ENCODE measurements at places on chromosomes 4 and X.

DNA sequence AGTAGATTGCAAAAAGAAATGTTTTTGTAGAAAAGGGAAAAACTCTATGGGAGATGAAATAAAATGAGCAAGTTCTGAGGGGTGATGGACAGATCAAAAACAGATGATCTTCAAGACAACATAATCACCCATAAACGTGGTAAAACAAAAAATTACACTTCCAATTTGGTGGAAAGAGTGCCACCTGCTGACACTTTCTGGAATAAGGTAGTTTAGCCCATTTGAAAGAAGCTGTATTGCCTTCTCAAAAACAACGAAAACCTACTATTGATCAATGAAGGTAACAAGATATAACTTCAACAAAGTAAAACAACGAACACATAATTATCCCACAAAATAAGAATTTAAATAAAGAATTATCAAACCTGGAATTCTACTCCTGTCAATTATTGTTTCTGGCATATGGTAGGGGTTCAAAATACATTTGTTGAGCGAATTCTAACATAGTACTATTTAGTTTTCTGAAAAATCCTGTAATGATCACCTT lies 2.5 kb downstream of the COQ2 start:
- DNase-seq, result peak; percentile 65

- peak; percentile 86 for DNase-seq
These were observed 63.9 kb upstream of the TRIM2 start for GRCh38 chr4:153140294-153140693.

DNA sequence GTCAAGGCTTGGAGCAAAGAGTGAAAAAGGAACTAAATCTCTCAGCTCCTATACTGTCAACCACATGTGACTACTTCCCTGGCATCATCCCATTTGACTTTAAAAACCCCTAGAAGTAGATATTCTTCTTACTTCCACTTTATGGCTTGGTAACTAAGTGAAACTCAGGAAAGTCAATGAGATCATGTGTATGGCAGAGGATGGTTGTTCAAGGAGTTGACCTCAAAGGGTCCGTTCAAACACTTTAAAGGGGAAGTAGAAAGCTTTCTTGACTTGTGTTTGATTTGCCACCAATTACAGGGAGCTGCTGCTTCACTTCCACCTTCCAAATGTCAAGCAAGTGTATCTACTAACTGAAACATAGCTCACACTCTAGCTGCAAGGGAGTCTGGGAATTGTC lies 187.2 kb downstream of the RAB28 start:
- no peak for DNase-seq

DNA sequence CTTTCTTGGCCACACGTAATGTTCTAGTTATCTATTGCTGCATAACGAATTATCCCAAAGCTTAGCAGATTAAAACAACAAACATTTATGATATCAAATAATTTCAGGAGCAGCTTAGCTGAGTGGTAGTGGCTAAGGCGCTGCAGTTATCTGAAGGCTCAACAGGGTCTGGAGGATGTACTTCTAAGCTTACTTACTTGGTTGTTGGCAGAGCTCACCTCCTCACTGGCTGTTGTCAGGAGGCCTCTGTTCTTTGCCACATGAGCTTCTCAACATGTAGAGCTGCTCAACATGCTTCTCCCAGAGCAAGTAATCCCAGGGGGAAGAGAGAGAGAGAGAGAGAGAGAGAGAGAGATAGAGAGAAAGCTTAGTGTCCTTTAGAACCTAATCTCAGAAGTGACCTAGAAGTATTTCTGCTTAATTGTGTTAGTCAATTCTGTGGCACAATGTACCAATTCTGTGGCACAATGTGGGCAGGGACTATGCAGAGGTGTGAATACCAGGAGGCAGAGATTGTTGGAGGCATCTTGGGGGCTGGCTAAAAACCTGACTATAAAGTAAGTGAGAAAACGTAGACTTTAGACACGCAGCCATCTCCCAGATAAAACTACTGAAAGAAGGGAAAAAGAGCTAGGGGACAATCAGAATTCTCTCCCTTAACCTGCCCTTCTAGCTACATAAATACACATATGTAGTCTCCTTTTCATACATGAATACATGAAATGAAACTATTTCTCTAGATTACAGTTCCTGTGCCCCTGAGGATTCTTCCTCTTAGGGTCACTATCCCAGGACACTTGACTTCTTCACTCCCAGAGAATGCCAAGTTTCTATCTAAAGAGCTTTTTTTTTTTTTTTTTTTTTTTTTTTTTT lies 40.2 kb downstream of the HOPX start:
- DNase-seq, result no peak

DNA sequence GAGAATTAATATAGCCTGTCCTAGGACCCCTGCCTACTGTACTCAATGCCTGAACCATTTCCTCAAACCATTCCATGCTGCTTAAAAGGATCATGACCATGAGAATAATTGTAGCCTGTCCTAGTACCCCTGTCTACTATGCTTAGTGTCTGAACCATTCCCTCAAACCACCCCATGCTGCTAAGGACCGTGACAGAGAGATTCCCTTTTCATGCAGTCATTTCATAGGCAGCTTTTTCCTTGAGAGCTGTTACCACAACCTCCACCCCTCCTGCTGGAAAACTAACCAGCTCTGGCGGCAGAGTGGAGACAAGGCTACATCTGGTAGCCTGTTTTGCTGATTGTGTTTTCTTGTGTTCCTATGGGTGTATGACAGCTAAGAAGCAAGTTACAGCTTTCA lies 174.9 kb upstream of the SMARCAD1 start:
- DNase-seq, result no peak

GRCh38 chrX:155867821-155868220 lies 13.3 kb upstream of the VAMP7 start:
- DNase-seq, result no peak

- DNase-seq, result no peak
These were observed 82.3 kb downstream of the ATG4A start for GRCh38 chrX:108173874-108174273.

DNA sequence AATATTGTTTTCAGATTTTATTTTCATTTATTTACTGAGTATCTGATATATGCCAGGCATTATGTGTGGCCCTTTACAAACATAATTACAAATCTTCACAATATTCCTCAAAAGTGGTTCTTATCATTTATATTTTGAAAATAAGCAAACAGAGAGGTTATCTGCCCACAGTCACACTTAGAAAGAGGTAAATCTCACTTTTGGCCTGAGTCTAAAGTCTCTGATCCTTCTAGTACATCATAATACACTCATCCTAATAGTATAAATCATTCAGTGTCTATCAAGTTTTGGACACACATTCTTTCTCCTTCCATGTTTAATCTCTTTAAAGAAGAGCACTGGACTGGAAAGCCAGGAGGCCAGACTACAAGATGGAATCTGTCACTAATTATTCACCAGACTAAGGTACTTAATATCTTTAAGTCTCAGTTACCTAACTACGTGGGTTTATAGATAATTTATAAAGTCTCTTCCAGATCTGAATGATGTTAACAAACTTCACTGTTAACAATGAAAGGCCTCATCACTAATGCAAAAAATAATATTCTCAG lies 281.3 kb downstream of the PPP3CA start:
- DNase-seq, result no peak

DNA sequence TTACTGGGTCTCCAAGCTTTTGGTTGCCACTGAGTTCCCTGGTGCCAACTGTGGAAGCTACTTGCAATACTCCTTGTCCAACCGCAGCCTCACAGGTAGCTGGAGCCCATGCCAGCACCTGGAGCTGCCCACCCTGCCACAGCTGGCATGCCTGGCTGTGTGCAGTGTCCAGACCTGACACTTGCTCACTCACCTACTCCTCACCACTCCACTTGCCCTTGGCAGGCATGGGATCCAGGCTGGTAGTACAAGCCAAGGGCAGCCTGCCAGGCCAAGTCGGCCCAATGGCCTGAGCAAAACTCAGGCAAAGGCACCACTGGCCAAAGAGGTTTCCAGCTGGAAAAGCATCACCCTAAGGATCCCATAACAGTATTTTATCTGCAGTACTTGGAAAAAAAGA lies 246.3 kb downstream of the PDGFC start:
- no peak for DNase-seq

DNA sequence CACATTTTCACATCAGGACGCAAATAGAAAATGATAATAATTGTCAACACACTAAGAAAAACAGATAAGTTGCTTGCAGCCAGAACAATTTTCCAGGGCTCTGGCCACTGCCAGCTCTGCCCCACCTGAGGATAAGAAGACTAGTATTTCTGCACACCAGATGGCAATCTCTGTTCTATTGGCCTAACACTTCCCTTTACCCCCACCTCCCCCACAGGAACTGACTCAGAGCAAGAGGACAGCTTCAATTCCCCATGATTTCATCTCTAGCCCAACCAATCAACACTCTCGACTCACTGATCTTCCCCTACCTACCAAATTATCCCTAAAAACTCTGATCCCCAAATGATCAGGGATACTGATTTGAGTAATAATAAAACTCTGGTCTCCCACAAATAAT lies 164.0 kb downstream of the SMARCA1 start:
- peak; percentile 26 for DNase-seq

- no peak for DNase-seq
These were observed 609.5 kb upstream of the FAT1 start for GRCh38 chr4:187333151-187333550.

DNA sequence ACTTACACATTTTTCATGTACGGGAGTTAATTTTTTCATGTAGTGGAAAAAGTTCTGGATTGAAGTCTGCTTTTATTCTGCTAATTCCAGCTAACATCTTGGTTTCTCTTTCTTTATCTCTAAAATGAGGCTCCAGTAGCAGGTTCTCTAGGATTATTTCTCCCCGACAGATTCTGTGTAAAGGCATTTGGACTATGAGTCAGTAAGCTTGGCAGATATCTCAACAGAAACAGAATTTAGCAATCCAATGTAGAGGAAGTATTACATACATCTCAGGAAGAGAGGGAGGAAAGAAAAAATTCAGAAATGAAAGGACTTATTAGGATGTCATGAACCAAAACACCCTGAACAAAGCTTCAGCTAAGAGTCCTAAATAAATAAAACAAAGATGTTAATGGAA lies 1682.3 kb upstream of the TENM3 start:
- DNase-seq, result peak; percentile 51
